SK-N-DZ (cell line): ENCODE measurements at places on chromosomes 2 and 18.

DNA sequence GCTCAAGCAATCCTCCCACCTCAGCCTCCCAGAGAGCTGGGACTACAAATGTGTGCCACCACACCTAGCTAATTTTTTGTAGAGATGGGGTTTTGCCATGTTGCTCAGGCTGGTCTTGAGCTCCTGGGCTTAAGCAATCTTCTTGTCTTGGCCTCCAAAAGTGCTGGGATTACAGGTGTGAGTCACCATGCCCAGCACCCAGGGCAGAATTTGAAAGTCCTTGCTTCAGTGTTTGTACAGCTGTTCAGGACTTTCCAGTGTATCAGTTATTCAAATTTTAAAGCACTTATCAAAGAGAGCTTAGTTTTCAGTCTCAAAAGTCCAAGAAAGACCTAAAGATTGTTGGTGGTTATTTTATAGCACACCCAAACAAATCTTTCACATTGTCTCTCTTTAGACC, 43.6 kb upstream of the VPS54 start:
- DNase-seq: no peak

DNA sequence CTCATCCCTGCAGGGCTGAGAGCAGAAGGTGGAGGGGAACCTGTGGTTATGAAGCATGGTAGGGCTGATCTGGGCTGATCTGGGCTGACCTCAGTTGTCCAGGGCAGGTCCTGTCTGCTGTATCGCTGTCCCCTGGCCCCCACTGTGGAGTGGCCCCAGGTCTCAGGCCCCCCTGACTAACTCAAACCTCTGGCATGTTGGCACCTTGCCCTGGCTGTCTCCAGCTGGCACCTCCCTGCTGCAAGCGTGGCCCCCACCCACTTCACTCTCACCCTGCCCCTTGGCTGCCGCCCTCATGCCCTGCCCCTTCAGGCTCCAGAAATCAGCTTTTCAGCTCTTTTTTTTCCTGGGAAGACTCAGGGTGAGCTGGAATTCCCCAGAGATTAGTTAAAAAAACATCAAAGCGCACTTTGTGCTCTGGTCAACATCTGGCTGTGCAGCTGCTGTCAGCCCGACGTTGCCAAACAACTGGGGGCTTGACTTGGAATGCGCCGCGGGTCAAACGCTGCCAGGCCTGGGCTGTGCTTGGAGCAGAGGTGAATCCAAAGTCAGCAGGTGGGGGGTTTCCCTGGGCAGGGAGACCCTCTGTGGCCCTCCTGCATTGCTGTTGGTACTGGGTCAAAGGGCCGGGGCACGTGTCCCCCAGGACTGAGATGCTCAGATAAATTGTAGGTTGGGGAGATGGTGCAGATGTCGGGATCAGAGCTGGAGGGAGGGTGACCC, 173.8 kb upstream of the HDAC4 start:
- no peak for DNase-seq

GRCh38 chr18:10226971-10227370, 227.5 kb upstream of the APCDD1 start:
- no peak for DNase-seq

- DNase-seq: no peak
These were observed 44.5 kb upstream of the RMND5A start for GRCh38 chr2:86675511-86676015.

- no peak for DNase-seq
These were observed 79.3 kb downstream of the NRXN1 start for GRCh38 chr2:50952596-50952995.

DNA sequence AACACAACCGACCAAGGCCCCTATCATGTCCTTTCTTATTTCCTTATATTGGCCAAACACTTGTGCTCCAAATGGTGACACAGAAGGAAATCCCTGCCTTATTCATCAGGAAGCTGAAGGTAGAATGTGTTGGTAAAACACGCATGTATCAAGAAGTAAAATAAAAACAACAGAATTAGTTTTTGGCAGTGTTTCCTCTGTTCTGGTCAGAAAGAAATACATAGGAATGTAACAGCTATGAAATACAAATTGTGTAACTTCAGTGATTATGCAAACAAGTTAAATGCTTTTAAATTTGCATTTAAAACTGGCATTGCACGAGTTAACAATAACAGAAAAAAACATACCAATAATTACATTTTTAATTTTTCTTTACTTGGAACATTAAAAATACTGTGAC, 19.3 kb downstream of the ST6GAL2 start:
- no peak for DNase-seq

DNA sequence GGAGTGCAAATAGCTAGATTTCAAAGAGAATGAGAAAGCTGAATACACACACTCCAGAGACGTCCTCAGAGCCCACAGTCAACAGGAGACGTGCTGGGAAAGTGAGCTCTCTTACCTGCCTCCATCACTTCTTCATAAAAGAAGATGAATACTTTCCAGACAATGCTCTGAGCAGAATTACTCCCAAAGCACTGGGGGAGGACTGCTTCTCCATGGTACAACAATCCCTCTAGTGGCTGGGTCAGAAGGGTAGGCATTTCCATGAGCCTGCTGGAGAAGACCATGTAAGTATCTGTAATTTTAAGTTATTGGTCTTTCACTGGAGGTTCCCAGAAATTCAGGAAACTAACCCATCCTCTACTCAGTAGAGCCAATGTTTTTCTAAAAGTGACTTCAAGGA, 190.3 kb downstream of the RBM43 start:
- peak; percentile 53 for DNase-seq
